ENCODE measurements at places on chromosomes 12 and 14.

- no peak for DNase-seq
These were observed 234.4 kb upstream of the PRKD1 start for GRCh38 chr14:30162066-30162465.

DNA sequence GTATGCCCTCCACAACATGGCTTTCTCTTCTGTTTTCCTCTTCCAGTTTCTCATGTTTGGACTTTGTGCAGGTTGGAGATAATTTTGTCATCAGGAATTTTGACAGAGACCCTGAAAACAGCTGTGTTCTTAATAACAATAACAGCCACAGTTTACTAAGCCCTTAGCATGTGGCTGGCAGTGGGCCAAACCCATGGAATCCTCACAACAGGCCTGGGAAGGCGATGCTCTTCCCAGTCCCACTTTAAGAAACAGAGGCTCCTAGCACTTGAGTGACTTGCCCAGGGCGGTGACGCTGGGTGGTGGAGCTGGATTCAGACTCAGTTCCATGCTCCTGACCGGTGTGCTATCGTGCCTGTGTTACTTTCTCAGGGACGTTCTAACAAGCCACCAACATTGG, 20.1 kb upstream of the PLEKHG3 start:
- no peak for DNase-seq

GRCh38 chr12:15797818-15798217, 8.6 kb upstream of the EPS8 start:
- DNase-seq = no peak

GRCh38 chr14:70257526-70257925, 68.8 kb upstream of the SLC8A3 start:
- DNase-seq = peak; percentile 58

GRCh38 chr14:20332788-20333493, at the start of gene CCNB1IP1:
TSS of gene CCNB1IP1 (minus strand) at chr14:20333279. CDS start at chr14:20316523, 16,756 bp downstream.
- DNase-seq = peak; percentile 52

DNA sequence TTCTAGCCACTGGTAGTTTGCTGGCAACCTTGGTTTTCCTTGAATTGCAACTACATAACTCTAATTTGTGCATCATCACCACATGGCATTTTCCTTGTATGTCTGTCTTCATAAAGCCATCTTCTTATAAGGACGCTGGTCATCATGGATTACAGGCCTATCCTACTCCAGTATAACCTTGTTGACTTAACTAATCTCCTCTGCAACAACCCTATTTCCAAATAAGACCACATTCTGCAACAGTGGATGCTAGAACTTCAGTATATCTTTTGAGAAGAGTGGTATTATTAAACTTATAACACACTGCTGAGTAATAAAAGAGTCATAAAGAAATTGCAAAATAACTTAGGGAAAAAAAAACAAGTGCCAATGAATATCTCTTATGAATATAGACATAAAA, 511.8 kb upstream of the FOXG1 start:
- no peak for DNase-seq

DNA sequence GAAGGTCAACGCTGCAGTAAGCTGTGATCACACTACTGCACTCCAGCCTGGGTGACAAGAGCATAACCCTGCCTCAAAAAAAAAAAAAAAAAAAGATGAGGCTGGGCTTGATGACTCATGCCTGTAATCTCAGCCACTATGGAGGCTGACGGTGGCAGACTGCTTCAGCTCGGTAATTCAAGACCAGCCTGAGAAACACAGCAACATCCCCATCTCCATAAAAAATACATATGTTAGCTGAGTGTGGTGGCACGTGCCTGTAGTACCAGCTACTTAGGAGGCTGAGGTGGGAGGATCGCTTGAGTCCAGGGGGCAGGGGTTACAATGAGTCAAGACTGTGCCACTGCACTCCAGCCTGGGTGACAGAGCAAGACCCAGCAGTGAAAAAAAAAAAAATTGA, 50.4 kb downstream of the GXYLT1 start:
- peak; percentile 27 for DNase-seq

- DNase-seq = no peak
These were observed 254.6 kb downstream of the FBXL14 start for GRCh38 chr12:1339618-1340319.

- no peak for DNase-seq
These were observed 30.3 kb upstream of the KLRF1 start for GRCh38 chr12:9796971-9797370.

- no peak for DNase-seq
These were observed 364.1 kb upstream of the E2F7 start for GRCh38 chr12:77429426-77429825.

DNA sequence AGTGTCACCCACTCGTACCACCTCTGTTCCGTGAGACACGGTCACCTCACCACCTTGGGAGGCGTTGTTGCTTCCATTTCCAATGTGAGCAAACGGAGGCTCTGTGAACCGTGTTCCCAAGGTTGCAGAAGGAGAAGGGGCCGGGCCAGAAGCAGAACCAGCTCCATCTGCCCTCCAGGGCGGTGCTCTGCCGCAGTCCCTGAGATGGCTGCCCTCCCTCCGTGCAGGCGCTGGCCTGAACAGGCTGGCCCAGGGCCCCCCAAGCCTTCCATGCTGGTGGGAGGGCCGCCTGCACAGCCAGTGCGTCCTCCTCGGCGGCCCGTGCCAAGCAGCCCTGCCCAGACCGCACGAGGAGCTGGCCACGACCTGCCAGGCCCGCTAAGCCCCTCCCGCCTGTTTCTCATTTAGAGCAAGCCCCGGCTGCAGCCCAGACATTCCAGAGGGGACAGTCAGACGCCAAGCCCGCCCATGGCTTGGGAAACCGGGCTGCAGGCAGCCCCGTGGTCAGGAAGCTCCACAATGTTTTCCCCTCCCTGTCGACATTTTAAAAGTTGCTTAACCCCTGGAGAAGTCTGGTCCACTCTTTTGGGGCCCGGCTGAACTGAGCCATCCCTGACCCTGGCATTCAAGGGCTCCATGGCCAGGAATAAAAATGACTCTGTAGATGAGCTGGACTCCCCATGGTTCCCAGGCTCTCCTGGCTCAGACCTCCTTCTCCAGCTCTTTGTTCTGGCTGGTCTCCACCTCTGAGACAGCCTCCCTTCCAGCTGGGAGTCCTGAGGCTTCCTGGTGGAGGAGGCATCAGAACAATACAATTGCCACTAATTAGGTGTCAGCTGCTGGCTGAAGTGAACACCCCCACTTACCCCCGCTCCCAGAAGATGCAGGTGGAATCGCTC, 236.0 kb downstream of the BCL11B start:
- DNase-seq = no peak

GRCh38 chr12:120468821-120469449, 613 bp downstream of the SRSF9 start:
- DNase-seq = peak; percentile 68
